Stimulated activated CD8-positive, alpha-beta memory T cell treated with anti-CD3 and anti-CD28 coated beads, Interleukin-15, amount 100 ng/mL, for 1 hour (primary cell): ENCODE measurements at places on chromosomes 5 and 9.

DNA sequence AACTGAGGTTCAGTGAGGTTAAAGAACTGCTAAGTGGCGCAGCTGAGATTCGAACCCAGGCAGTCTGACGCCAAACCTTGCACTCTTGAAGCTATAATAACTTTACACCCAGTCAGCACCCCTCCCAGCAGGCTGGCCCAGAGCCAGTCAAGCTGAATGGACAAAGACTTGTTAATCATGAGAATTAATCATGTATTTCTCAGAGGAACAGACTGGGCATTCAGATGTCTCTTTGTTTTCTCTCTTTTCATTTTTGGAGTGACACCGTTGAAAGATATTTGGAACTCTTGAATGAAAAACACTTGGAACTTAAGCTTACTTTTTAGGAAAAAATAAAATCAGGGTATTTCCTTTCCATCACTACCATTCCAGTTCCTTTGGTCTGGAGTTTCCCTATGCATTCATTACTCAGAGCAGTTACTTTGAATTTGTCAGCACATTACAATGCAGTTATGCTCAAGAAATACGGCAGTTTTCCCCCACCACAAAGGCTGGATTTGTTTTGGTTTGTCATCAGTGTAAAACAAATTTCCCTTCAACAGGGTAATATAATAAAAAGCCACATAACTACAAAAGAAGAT is 22.6 kb upstream of the MAMDC2 start:
- no peak for DNase-seq

DNA sequence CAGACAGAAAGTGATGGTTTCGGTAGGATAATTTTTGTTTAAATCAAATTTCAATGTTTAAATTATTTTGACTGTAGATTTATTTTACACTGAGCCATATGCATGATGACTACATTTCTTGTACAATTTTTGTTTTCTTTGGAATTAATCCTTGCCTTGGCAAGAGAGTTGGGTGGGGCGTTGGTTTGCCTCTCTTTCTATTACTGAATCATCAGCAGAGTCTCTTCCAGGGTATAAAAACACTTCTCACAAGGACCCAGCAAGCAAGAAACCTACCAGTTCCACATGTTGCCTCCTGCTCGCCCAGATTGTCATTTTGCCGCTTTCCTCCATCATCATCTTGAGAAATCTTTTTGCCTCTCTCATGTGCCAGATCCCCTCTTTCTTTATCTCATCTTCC is 455.0 kb upstream of the DMAC1 start:
- no peak for DNase-seq

- no peak for DNase-seq
Observed at GRCh38 chr5:98442448-98442847, 331.0 kb upstream of the RGMB start.

DNA sequence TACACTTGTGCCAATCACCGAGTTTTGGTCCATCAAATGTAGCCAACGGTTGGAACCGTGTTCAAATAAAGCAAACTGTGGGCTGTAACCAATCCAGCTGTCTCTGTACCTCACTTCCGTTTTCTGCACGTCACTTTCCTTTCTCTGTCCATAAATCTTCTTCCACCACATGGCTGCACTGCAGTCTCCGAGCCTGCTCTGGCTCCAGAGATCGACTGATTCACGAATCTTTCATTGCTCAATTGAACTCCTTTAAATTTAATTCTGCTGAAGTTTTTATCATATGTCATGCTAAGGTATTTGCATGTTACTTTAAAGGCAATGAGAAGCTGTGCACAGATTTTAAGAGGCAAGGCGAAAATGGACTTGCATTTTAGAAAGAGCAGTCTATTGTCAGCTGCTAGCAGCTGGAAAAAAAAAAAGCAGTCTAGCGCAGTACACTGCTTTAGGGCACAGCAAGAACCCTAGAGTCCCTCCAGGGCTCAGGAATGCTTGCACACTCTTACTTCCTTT is 13.2 kb downstream of the TTC39B start:
- DNase-seq: no peak

GRCh38 chr5:143147902-143148301 is 255.6 kb downstream of the NR3C1 start:
- no peak for DNase-seq

DNA sequence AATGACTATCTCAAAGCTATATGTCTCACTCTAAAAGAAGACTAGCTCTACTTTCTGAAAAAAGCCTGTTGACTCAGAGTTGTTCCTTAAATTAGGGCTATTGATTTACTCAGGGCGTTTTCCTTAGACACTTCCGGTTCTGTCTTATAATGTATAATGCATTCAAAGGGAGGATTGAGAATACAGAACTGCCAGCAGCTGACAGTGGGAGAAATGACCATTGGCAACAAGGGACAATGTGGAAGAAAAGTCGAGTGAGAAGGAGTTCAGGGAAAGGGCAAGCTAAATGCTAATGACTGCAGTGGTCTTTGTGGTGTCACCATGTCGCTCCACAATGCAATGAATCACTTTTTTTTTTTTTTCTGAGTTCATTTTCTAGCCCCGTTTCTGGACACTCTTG is 65.7 kb upstream of the ANKH start:
- no peak for DNase-seq

DNA sequence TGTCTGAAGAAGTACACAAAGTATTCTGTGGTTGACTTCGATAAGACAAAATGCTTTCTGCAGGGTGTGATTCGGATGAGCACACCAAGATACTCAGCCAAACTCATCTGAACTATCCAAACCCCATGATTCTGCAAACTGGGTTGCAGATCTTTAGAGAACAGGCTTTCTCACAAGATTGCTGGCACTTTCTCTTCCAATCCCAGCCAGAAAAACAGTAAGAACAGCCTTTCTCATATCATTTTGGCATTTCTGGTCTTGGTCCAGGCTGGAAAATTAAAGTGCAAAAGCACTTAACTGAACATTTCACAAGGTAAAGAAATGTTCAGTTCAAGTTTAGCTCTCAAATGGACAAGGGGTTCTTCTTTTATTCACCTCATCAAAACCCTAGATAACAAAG is 269.1 kb downstream of the NR2F1-AS1 start:
- DNase-seq: no peak

- peak; percentile 14 for DNase-seq
Observed at GRCh38 chr9:2015581-2016407, 647 bp downstream of the SMARCA2 start.

GRCh38 chr5:20649966-20650365 is 662.0 kb upstream of the CDH18 start:
- DNase-seq: no peak

DNA sequence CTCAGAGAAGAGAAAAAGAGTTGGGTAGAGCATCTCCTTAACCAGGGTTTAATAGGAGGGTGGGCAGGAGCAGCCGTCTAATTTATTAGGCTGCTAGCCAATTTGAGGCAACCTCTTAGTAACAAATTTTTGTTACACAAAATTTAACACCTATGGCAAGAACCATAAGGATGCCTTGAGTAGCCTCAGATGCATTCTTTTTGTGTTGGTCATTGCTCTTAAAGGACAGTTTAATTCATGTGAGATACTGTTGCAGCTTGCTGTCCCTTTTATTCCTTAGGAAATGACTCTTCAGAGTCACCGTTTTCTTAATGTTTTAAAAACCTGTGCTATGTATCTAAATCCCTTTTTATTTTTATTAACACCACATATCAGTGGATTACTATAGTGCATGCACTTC is 255.1 kb downstream of the MAST4 start:
- DNase-seq: no peak

GRCh38 chr5:32735512-32735911 is 24.4 kb downstream of the NPR3 start:
- DNase-seq: no peak

DNA sequence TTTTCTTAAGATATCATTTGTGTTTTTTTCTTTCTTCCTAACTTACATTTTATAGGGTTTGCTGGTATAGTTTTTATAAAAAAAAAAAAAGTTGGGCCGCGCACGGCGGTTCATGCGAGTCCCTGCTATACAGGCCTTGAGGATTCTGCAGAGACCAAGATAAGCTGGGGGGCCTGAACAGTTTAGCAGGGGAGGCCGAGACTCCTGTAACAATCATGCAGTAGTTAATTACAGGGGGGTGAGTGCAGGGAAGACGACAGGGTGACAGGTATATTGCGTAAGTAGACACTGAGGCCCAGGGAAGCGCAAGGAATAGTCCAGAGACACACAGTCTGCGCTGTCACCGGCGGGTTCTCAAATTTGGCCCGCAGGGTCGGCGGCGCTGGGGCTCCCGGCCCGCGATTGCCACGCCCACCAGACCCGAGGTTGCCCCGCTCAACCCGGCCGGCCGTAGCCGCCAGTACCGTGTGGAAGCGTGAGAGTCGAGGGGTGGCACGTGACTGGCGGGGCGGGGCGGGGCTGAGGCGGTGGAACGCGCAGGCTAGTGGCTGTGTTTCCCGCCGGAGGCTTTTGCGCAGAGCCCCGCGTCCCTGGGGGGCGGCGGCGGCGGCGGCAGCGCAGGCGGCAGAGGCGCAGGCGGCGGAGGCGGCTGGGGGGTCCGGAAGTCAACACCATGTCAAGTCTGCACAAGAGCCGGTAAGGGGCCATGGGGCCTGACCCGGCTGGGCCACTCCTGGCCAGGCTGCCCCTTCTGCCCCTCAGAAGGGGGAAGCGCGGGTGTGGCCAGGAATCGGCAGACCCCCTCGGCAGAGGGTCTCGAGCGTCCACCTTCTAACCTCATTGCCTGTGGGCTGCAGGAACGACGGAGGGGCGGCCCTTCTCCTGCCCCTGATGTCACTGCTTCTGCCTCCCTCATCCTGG is at the start of gene TBC1D13:
Gene TBC1D13 (plus strand): TSS at position 573 of the 921 bp plus-strand sequence. CDS start 101 bp downstream, at position 674.
- peak; percentile 79 for DNase-seq

GRCh38 chr5:135196483-135196882 is 162.5 kb upstream of the PITX1 start:
- DNase-seq: no peak

- DNase-seq: no peak
Observed at GRCh38 chr5:10367579-10367978, 14.1 kb downstream of the MARCHF6 start.

DNA sequence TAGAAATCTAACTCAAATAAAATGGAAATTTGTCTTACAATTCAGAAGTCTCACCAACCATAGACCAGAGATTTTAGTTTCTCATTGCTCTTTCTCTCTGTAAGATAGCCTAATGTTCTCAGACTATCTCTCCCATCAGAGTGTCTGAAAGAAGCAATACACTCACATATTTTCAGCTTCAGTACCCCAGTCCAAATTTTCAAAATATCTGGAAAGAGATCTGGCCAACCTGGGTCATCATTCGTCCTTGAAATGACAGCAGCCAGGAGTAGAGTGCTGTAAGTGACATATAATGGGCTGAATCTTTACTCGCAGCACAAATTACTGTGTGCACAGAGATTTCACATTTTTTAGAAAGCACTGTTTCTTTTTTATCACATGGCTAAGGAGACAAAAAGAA is 313.3 kb upstream of the PRR16 start:
- DNase-seq: no peak

- DNase-seq: no peak
Observed at GRCh38 chr9:131840220-131840619, 100.3 kb upstream of the RAPGEF1 start.

DNA sequence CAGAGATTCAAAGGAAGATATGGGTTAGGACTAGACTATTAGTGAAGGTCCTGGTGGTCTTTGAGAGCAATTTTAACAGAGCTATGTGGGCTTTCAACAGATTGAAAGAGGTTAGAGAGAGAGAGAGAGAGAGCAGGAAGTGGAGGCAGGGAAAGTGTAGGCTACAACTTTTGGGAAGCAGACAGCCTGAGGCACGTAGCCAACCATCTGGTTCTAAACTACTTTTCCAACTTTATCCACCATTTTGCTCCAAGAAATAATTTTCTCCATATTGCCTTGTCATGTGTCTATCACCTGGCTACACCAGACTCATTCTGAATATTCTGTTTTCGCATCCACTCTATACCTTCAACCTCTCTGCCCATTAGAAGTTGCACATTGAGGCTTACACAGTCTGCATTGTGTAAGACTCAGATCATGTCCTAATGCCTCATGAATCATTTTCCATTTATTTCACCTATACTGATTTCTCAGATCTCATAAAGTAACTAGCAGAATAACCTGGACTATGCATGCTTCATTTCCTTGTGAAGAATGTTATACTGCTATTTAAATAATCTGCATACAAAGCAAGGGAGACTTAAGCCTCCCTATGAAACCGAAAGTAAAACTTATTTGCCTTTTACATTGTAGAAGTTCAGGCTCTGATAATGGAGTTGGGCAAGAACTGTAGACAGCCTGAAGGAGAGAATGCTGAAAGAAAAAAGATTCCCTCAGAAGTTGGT is 235.6 kb downstream of the ELAVL2 start:
- DNase-seq: no peak
